ENCODE measurements at places on chromosomes 6 and 20.

DNA sequence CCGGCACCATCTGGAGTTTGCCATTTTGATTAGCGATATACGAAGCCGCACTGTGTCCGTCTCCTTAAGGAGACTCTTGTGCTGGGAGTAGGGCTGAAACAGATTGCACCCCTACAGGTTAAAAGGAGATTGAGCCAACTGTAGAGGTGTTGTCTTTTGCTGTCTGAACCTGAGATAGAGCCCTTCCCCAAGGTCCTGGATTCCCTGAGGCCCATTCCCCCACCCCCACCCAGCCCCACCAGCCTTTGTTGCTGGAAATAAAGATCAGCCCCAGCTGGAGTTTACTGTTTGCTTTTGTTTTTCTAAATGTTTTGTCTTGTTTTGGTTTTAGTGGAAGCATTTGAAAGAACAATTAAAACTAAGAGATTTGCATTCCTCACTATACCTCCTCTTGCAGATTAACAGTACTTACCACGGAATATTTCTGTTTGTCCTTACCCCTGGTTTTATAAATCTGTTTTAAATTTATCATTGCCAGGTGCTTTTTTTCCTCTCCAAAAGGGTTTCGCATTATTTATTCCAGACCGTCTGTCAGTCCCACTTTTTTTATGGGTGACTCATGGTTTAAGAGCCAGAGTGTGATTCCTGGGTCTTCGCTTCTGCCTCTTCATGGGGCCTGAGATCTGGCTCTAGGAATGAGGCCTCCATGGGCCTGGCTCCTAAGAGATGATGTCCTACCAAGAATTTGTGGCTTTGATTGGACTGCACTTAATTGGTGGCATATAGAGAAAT lies 169.2 kb downstream of the DTNBP1 start:
- DNase-seq, result peak; percentile 57

GRCh38 chr6:78025502-78025901 lies 372.7 kb downstream of the MEI4 start:
- DNase-seq, result no peak

- no peak for DNase-seq
Observed at GRCh38 chr20:47370850-47371782, 14.6 kb upstream of the ZMYND8 start.

GRCh38 chr6:21507811-21508210 lies 85.7 kb upstream of the SOX4 start:
- no peak for DNase-seq

DNA sequence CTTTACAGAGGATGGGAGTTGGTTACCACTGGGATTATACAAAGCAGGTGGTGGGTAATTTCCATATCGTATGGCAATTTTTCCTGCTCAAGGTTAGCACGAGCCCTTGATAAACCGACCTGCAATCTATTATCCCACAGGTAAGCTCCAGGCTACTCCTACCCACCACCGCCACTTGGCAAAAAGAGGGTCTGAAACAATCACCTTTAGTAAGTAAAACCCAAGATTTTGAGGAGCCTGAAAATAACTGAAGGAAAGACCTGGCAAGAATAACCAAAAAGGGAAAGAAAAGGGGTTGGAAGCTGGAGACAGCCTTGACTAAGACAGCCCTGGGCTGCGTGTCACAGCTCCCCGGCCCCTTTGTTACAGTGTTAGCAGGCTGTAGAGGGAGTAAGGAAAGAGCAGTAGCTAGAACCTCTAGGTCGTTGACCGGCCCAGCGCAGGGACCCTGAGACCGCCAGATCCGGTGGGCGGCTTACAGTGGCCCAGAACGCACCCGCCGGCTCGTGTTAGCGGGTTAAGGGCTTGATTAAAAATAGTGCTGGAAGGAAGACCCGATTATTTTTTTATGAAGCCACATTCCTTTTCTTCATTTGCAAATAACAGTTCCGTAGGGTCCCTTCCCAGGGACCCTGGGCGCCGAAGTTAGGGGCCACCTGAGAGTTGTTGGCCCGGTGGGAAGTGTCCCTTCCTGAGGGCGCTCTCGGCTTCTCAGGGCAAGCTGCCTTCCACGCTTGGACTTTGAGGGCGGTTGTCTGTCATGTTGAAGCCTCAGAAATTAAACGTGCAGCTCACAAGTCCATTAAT lies 30.5 kb downstream of the TFAP2B start:
- no peak for DNase-seq

GRCh38 chr6:168416531-168416930 lies 24.5 kb upstream of the SMOC2 start:
- no peak for DNase-seq

DNA sequence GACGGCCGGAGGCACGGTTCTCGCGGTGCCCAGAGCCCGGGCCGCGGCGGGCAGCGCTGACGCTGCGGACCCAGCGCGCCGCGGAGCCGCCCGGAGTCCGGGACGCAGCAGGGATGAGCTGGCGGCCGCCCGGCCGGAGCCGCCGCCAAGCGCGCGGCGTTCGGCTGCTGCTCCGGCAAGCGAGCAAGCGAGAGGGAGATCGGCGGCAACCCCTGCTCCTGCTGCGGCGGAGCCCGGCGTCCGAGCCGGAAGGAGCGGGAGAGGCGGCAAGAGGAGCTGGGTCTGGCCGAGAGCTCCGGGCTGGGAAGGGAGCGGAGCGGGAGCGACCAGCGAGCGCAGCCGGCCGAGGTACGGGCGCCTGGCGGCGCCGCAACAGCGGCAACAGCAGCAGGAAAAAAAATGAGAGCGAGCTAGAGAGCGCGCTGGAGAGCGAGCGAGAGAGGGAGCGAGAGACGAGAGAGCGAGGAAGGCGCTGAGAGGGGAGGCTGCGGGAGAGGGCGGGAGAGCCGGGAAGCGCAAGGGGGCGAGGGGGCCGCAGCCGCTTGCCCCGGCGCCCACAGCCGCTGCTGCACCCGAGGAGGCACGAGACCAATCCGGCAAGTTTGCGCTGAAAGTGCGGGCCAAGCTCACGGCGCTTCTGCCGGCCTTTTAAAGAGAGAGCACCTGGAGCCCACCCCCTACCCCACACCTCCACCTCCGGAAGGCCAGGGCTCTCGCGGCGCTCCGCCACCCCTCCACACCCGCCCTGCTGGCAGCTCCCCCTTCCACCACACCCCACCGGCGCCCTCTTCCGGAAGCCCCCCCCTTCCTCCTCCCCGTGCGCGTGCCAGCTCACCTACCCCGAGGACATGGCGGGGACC lies 496 bp downstream of the GRM4 start:
- DNase-seq, result peak; percentile 45

GRCh38 chr6:74551896-74552295 lies 654.0 kb downstream of the COL12A1 start:
- DNase-seq, result peak; percentile 94

DNA sequence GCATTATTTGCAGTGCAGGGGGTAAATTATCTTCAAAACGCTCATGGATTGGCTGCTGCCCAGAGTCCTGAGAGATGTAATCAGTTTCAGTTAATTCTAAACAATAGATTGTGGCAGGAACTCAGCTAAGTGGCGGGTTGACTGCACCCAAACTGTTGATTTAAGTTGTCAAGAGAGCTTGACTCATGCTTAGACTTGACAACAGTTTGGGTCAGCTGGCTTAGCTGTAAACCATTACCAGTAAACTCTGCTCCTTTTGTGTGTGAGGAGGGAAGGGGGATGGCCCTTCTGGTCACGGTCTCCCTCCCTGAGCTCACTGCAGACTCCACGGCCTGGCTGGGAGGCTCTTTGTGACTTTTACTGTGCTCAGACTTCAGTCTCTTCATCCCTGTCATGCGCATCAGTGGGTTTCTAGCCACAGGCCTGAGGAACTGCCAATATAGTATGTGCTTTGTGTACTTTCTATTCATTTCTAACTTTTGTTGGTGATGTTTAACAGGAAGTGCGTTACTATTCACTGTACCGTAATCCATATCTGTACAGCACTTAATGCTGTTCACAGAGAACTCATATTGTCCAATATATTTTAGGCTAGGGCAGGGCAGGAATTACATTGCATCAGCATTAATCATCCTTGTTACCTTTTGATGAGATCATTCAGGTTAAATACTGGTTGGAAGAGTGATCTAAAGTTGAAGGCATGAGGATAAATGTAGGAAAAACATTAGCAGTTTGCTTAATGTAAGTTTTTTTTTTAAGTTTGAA lies 488.3 kb downstream of the CDKAL1 start:
- DNase-seq, result peak; percentile 37

- DNase-seq, result no peak
Observed at GRCh38 chr6:1726341-1726768, 116.6 kb downstream of the FOXC1 start.

- peak; percentile 46 for DNase-seq
Observed at GRCh38 chr6:329888-330691, 37.8 kb downstream of the DUSP22 start.

- peak; percentile 40 for DNase-seq
Observed at GRCh38 chr20:3670511-3670910, 7.3 kb upstream of the GFRA4 start.

DNA sequence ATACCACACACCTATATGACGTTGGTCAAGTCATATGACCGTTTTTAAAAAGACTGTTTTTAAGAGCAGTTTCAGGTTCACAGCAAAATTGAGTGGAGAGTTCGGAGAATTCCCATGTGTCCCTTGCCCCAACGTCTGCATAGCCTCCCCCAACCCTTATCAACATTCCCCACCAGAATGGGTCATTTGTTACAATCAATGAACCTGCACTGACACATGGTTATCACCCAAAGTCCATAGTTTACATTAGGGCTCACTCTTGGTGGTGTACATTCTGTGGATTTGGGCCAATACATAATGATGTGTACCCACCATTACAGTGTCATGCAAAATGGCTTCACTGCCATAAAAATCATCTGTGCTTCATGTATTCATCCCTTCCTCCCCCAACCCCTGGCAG lies 52.0 kb downstream of the ZBTB2 start:
- DNase-seq, result no peak

GRCh38 chr6:79544299-79544927 lies 7.2 kb upstream of the LCA5 start:
- peak; percentile 34 for DNase-seq

- no peak for DNase-seq
Observed at GRCh38 chr20:62566266-62566665, 76.0 kb upstream of the SLCO4A1 start.

GRCh38 chr20:56843386-56843785 lies 214.3 kb downstream of the TFAP2C start:
- DNase-seq, result no peak

DNA sequence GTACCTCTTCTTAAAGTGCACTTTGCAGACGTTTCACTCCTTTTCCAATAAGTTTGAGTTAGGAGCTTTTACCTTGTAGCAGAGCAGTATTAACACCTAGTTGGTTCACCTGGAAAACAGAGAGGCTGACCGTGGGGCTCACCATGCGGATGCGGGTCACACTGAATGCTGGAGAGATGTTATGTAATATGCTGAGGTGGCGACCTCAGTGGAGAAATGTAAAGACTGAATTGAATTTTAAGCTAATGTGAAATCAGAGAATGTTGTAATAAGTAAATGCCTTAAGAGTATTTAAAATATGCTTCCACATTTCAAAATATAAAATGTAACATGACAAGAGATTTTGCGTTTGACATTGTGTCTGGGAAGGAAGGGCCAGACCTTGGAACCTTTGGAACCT lies 9.9 kb upstream of the EFCAB8 start:
- no peak for DNase-seq

DNA sequence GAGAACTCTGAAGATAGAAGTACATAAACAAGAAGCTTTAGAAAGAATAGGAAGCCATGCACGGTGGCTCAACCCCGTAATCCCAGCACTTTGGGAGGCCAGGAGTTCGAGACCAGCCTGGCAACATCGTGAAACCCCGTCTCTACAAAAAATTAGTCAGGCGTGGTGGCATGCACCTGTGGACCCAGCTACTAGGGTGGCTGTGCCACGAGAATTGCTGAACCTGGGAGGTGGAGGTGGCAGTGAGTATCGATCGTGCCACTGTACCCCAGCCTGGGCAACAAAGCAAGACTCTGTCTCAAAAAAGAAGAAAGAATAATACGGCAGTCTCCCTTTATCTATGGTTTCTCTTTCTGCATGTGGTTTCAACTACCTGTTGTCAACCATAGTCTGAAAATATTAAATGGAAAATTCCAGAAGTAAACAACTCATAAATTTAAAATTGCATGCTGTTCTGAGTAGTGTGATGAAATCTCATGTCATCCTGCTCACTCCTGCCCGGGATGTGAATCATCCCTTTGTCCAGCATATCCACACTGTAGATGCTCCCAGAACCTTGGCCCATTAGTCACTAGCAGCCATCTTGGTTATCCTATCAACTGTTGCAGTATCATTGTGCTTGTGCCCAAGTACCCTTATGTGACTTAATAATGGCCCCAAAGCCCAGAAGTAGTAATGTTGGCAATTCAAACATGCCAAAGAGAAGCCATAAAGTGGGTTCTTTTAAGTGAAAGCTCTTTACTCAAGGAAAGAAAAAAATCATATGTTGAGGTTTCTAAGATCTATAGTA lies 22.1 kb downstream of the DEK start:
- peak; percentile 92 for DNase-seq

DNA sequence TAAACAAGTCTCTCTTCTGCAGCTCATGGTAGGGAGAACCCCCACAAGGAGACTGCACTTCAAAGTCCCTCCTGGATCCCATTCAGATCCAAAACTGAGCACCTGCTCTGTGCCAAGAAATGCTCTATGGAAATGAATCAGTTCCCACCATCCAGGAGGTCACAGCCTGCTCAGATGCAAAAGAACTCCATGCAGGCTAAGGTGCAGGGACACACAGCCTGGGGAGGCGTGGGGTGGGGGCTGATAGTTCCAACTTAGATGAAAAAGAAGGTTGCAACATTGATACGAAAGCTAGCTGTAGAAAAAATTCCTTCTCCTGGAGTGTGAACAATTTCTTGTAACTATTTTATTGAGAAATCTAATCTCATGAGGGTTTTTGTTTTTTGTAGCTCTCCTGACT lies 111.0 kb upstream of the TMEM170B start:
- DNase-seq, result no peak

- DNase-seq, result no peak
Observed at GRCh38 chr6:152986978-152987377, 4.1 kb upstream of the FBXO5 start.

DNA sequence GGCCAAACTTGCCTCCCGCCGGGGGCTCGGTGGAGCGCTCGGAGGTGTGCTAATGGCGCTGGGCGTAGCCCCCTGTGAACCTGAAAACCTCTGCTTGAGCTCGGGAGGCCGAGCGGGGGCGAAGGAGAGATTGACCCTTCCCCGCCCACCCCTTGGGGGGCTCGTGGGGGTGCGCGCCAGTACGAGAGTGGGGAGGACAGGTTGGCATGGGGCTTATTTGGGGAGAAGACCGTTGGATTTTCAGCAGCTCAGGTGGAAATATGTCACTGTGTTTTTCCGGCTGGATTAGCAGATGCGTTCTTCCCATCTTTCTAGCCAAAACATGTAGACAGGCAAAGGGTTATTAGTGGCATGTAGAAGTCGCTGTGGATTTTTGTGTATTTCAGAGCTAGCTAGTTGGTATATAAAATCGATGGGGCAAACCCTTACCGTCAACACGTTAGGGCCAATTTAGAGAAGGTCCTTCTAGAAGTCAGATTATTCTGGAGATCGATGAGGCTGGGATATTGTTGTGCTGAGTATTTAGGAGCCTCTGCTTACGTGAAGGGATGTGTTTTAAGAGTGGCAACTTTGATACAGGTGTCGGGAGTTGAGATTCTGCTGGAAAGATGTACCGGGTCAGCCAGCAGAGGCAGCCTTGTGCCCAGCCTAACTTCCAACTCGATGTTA lies 525 bp downstream of the NCOA7 start:
- peak; percentile 51 for DNase-seq

Measured in fibroblast of skin of scalp (primary cell).